T47D (cell line): ENCODE measurements at places on chromosomes 2 and 18.

DNA sequence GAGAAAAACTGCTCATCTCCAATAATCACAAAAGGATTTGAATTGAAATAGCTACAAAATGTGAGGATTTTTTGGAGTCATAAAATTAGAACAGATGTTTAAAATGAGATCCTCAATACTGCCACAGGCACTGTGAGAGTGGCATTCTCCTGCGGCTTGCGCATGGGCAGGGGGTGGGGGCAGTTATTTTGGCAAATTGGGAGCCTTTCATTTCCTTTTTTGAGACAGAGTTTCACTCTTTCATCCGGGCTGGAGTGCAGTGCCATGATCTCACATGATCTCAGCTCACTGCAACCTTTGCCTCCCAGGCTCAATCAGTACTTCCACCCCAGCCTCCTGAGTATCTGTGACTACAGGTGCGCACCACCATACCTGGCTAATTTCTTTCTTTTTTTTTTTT lies 42.4 kb downstream of the POMC start:
- DNase-seq, result no peak

DNA sequence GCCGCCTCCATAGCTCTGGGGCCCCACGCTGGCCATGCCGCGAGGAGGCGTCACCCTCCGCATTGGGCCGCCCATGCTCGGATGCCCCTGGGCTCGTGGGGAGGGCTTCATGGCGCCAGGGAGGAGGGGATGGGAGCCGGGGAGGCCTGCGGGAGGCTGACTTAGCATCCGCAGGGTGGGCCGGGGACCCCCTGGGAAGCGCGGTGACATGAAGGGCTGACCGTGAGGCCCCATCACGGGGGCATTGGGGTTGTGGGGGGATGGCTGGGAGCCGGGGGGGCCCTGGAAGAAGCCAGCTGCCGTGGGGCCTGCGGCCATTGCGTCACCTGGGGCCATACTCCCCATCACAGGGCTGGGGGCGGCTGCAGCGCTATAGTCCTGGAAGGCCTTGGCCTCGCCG lies 26.0 kb upstream of the ANKRD62 start:
- no peak for DNase-seq

GRCh38 chr2:33873076-33873605 lies 274.0 kb upstream of the FAM98A start:
- no peak for DNase-seq

- no peak for DNase-seq
Observed at GRCh38 chr2:165191096-165191728, 12.6 kb downstream of the SCN3A start.

DNA sequence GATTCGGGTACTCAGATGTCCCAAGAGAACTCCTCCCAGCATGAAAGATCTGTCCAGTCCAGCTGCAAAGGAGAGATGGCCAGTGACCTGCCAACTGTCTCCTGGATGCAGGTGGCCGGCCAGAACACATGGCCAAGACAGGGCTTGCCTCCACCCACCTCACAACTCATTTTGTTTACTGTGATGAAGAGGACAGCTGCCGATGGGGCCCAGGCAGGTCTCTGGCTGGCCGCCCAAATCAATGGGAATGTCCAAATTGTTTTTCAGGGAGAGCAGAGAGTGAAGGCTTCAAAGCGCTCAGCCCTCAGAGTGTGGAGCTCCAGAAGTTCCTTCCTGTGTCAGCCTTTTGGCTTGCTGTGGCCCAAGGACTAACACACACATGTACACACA lies 41.9 kb downstream of the FOSL2 start:
- DNase-seq, result no peak

- DNase-seq, result no peak
Observed at GRCh38 chr2:198917275-198917674, 540.5 kb downstream of the SATB2 start.

- no peak for DNase-seq
Observed at GRCh38 chr18:62044490-62045000, 142.3 kb downstream of the PIGN start.

- no peak for DNase-seq
Observed at GRCh38 chr2:51258301-51258700, 226.4 kb upstream of the NRXN1 start.

GRCh38 chr2:17276220-17276619 lies 242.0 kb downstream of the RAD51AP2 start:
- DNase-seq, result no peak

DNA sequence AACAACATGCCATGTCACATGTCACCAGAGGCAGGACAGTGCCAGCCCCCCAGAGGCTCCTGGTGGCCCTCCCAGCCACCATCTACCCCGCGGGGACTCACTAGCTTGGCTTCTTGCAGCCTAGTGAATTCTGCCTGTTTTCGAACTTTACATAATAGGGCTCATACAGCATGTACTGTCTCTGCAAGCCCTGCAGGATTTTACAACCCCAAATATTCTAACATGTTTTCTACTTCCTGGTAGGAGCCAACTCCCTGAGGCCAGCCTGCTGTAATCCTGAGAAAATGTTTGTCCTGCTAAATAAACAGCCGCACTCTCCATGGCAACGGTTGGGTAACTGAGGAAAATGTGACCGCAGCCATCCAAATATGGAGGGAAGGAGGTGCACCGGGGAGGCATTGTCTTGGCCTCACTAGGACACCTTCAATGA lies 2.7 kb downstream of the PER2 start:
- peak; percentile 97 for DNase-seq

DNA sequence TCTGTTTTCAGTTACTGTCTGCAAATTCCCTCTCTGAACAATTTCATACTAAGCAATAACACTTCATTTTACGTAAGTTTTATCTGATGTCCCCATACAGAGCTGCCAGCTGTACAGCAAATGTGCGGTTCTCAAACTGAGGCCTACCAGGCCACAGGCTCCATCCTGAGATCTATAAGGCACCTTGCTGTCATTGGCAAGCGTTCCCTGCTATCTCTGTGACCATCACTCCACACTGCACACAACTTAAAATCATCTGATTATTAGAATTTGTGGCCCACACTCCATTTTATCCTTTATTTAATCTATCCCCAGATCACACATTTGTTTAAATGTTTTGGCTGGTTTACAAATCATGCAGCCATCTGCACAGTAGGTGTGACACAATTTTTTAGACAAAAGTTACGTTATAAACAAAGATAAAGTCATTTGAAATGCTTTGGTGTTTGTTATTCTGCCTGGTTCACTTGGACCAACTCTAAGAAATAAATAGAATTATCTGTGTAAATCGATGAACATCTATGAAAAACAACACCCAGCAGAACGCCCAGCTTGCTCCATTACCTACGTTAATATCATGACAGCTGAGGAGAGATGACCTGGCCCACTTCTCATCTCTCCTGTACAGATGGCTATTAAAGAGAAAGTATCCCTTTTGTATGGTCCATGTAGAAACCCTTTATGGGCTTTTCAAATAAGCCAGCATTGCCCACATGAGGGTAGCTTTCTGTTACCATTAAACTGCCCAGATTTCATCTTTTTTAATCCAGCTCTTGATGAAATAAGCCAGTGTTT lies 162.4 kb downstream of the ZNF521 start:
- no peak for DNase-seq

- DNase-seq, result no peak
Observed at GRCh38 chr2:201639205-201639604, 4.1 kb downstream of the TMEM237 start.

- no peak for DNase-seq
Observed at GRCh38 chr18:11163665-11164064, 14.3 kb upstream of the PIEZO2 start.

- no peak for DNase-seq
Observed at GRCh38 chr2:152568531-152568930, 148.7 kb downstream of the PRPF40A start.

- DNase-seq, result no peak
Observed at GRCh38 chr18:29326214-29326613, 1149.3 kb upstream of the CDH2 start.

GRCh38 chr2:48026865-48027264 lies 120.6 kb upstream of the FBXO11 start:
- DNase-seq, result no peak

- DNase-seq, result no peak
Observed at GRCh38 chr18:36624451-36625167, 204.2 kb downstream of the TPGS2 start.

GRCh38 chr2:204670124-204670523 lies 124.8 kb downstream of the PARD3B start:
- DNase-seq, result no peak

- DNase-seq, result no peak
Observed at GRCh38 chr2:19256121-19256601, 102.3 kb downstream of the OSR1 start.

GRCh38 chr2:163953390-163953907 lies 217.6 kb upstream of the FIGN start:
- no peak for DNase-seq

- DNase-seq, result no peak
Observed at GRCh38 chr2:19722531-19722971, 179.2 kb downstream of the TTC32 start.

DNA sequence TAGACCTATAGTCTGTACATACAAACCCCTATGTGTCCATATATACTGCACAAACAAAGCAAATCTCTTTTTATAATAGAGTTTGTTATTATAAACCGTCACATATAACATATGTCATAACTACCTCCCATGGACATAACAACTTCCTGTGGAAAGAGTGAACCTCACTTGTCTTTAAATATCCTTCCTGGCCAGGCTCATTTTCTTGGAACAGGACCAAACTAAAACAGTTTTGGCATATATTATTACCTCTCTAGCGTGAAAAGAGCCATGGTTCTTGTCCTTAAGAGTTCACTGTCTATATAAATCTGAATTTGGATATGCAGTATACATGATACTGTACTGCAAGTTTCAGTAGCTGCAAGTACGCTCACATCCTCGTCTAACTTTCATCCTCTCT lies 28.3 kb upstream of the DNAJC27 start:
- no peak for DNase-seq

DNA sequence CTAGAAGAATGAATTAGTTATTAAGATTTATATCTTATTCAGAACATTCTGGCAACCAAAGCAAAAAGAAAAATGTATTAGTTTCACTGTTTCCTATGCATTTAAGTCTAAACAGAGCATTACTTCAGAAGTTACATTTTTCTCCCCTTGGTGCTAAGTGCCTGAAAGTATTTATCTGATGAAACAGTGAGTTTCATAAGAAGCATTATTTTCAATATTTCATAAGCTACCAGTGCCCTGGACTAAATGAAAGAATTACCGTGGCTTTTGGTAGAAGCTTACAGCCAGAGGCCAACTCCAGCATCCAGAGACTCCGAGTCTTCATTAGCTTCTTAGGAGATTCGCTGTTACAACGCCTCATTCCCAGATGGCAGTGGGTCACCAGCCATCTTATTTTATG lies 97.6 kb downstream of the LYPD6B start:
- no peak for DNase-seq

DNA sequence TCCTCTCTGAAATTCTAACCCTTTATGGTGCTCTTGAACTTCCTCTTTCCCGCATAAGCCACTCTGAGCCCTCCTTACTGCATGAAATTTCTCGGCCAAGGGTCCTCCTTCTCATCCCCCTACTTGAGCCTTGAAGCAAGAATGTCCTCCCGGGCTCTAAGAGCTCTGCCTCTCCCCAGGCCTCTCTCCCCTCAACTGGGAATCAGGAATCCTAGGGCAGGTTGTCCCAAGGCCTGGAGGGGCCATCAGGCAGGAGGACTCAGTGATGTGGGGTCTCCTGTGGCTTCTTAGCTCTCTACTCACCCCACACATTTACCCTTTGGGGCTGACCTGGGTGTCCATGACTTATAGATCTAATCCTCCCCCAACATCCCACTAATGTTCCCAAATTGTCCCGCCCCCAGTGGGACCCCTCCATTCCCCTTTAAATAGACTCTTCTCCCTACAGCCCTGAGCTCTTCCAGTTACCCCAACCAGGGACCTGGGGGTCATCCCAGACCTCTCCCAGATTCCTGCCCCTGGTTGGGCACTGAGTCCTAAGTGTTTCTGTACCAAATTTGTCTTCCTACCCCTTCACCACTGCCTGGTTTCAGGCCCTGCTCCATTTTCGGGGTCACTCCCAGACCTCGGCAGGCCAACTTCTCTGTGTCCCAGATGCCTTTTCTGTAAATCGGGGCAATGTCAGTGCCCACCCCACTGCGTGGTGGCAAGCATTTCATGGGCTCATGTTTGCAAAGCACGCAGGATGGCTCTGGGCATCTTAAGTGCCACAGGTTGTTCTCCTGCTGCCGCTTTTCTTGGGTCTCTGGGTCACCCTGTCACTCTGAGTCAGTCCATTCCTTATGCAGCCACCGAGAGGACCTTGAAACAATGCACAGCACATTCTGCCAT lies 171.2 kb downstream of the ASB1 start:
- DNase-seq, result no peak

GRCh38 chr2:71254776-71255175 lies 27.9 kb upstream of the PAIP2B start:
- no peak for DNase-seq

GRCh38 chr2:198072655-198073054 lies 268.3 kb downstream of the PLCL1 start:
- no peak for DNase-seq

GRCh38 chr18:50154420-50154819 lies 40.5 kb downstream of the MYO5B start:
- DNase-seq, result no peak

GRCh38 chr2:37284381-37284780 lies 40.3 kb downstream of the PRKD3 start:
- no peak for DNase-seq
